ENCODE measurements at places on chromosomes 7 and 10. TPM values are rescaled to one million over a fixed set of nuclear protein-coding genes. Genes with fewer than 3 reads are reported as not detected.

The ANLN gene
- 1.6 TPM for total RNA-seq

The OLAH gene
- not detected for total RNA-seq

The PLEKHS1 gene
- 6.2 TPM for total RNA-seq

The FBXL13 gene
- total RNA-seq, result 5.6 TPM

The NEBL gene
- 40.7 TPM for total RNA-seq

The LRMDA gene
- 25.4 TPM for total RNA-seq

- DNase-seq, result no peak
Measured at GRCh38 chr10:63221950-63222349, 88.8 kb downstream of the NRBF2 start.

DNA sequence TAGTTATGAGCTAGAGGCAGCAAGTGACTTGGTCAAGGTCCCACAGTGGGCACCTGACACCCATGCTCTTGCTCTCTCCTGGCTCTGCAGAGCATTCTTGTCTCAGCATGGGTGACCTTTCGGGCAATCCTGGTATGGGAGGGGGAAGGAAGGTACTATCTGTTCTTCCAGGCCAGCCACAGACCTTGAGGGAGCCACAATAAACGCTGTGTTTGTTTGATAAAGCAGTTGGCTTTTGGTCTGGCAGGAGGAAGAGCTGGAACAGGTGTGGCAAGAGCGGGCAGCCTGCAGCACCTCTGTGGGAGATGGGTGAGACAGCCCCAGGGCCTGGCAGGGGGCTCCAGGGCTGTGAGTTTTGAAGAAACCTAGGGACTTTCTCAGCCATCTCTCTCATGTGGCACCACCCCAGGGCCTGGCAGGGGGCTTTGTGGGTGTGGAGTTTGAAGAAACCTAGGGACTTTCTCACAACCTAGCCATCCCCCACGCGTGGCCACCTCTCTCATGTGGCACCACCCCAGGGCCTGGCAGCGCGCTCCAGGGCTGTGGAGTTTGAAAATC, 11.4 kb downstream of the CLDN3 start:
- DNase-seq, result peak; percentile 87

DNA sequence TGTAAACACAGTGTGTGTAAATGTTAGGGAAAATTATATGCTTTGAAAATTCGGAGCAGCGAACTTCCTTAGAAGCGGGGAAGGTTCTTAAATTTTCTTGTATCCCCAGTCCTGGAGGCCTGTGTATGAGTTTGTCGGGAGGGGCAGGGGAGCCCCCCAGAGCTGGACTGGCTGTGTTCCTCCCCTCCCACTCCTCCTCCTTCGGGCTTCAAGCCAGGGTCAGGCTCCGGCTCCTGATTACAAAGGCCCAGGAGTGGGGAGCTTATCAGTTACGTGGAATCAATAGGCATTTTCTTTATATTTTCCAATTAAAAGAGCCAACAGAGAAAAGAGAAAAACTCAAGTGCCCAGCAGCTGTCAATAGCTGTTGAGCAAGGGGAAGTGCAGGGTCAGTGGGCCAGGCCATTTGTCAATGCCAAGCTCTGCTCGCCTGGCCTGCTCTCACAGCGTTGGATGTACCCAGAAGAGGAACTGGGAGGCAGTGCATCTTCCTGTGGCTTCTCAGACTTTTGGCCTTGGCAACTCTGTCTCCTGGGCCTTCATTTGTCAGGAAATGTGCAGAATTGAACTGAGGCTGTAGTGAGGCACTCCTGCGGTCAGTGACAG, 156.9 kb upstream of the PCBD1 start:
- DNase-seq, result no peak

GRCh38 chr7:121011401-121011800, 22.9 kb downstream of the CPED1 start:
- DNase-seq, result no peak

DNA sequence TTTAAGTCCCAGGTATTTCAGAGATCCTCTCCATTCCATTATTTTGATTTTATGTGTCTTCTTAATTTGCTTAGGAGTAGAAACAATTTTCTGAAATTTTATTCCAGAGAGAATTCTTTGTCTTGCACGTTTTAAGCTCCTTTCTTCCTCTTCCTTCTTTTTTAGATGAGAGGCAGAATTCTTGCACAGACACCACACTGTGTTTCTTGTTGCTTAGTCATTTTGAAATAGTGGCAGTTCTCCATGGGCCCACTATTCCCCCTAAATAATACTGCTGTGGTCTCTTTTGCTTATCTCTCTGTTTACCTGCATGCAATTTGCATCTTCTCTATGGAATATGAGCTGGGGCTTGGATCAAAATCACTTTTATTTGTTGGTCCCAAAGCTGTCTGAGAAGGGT, 54.3 kb upstream of the WAC start:
- no peak for DNase-seq

- no peak for DNase-seq
Measured at GRCh38 chr7:79872176-79872575, 262.5 kb upstream of the GNAI1 start.

DNA sequence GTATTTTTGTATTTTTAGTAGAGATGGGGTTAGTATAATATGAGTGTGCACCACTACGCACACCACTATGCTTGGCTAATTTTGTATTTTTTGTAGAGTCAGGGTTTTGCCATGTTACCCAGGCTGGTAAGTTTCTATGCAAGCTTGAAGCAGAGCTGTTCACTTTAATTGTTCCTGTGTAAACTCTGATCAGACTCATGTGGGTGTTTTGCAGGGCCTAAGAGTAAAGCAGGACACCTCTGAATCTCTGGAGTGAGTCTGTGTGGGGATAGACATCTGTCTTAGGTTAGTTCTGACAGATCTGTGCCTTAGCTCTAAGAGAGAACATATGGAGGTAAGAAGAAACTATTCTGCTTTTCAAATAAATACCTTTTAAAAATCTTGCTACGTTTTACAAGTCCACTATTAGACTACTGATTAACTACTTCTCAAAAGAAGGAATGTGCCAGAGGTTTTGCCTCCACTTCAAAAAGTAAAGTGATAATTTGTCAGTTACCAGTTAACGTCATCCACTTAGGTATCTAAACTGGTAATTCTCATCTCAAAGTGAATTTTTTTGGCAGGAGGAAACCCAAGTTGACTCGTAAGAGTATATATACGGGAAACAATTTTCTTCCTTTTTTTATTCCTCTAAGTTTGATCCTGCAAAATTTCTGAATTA, 1.1 kb downstream of the COL17A1 start:
- DNase-seq, result no peak

GRCh38 chr7:25659841-25660240, 431.6 kb upstream of the NPVF start:
- DNase-seq, result no peak

- DNase-seq, result no peak
Measured at GRCh38 chr7:152162287-152162686, 136.8 kb downstream of the GALNT11 start.

GRCh38 chr10:37707829-37708578, 149.4 kb downstream of the ZNF248 start:
- DNase-seq, result no peak

DNA sequence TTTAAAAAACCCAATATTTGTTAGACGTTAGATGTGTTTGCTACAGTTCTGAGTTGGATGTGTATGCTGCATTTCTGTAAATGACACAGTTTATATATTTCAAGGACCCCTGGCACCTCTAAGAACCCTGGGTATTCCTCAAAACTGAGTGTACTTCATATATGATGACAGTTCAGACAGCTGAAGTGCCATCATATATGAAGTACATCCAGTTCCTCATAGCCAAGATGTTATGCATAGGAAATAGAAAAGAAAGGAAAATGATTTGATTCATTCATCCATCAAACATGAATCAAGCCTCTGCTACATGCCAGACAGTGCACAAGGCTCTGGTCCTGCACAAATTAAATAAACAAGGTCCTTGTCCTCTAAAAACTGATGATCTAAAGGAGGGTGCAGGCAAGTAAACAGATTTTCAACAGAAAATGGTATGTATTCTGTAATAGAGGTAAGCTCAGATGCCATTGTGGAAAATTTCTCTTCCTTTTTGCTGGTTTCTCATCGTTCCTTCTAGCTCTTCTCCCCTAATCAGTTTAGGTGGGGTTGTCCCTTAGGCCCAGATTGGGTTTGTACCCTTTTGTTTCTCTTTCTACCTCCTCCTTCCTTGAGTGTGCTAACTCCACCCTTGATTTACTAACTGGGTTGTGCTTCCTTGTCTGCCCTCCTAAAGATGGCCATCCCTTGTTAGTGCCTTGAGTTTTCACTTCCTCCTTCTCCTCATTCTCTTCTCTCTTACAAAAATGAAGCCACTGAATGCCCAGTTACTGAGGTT, 25.3 kb upstream of the SMIM30 start:
- no peak for DNase-seq

- no peak for DNase-seq
Measured at GRCh38 chr10:88952647-88953111, at the start of gene ACTA2. Gene ACTA2 (minus strand): TSS chr10:88952773. CDS start chr10:88948930, 3,843 bp downstream.
